ENCODE measurements at places on chromosomes 13 and 19. TPM values are rescaled to one million over a fixed set of nuclear protein-coding genes. Genes with fewer than 3 reads are reported as not detected.

Gene FFAR3
- 0.31 TPM for total RNA-seq

Gene DEDD2
- 17.9 TPM for total RNA-seq

Gene KLK15
- 0.36 TPM for total RNA-seq

Gene STOML3
- 0.46 TPM for total RNA-seq

Gene ZNF8
- total RNA-seq: 5.7 TPM

Gene JSRP1
- 2.0 TPM for total RNA-seq

Gene IGFL2
- total RNA-seq: 0.58 TPM

Gene CGB7
- total RNA-seq: 0.23 TPM

Gene NECTIN2
- 99.7 TPM for total RNA-seq

Gene CD70
- 175 TPM for total RNA-seq

Gene ONECUT3
- 0.81 TPM for total RNA-seq

Gene POU2F2
- 1.2 TPM for total RNA-seq

Gene ANGPTL8
- 0.97 TPM for total RNA-seq

Gene BCAM
- 4.5 TPM for total RNA-seq

Gene CCDC8
- 14.9 TPM for total RNA-seq

Gene MYO9B
- 43.5 TPM for total RNA-seq

Gene GARIN5B
- total RNA-seq: 0.56 TPM

Gene FCAR
- total RNA-seq: not detected

Gene NCR1
- not detected for total RNA-seq

Gene RGL3
- 2.0 TPM for total RNA-seq

Gene HCN2
- 2.2 TPM for total RNA-seq

Gene AP2A1
- 53.6 TPM for total RNA-seq

Gene WTIP
- 5.1 TPM for total RNA-seq

Gene EXOC3L2
- 0.10 TPM for total RNA-seq

Gene APLP1
- 397 TPM for total RNA-seq

Gene NAT14
- total RNA-seq: 62.6 TPM

Gene LILRB3
- total RNA-seq: 0.37 TPM

Gene ZNF225
- total RNA-seq: 4.4 TPM

Gene KLK12
- total RNA-seq: not detected

Gene S1PR5
- total RNA-seq: 0.93 TPM

Gene P2RY11
- 2.8 TPM for total RNA-seq

Gene CEACAM4
- not detected for total RNA-seq

Gene COL5A3
- total RNA-seq: 0.73 TPM

Gene VN1R2
- total RNA-seq: not detected

Gene GFY
- 1.1 TPM for total RNA-seq

Gene MBD3L3
- 0.58 TPM for total RNA-seq
